ENCODE measurements at places on chromosomes 16 and 17. TPM values are rescaled to one million over a fixed set of nuclear protein-coding genes. Genes with fewer than 3 reads are reported as not detected.

GRCh38 chr17:77429969-77430752 is 289.4 kb downstream of the SEC14L1 start:
- peak; percentile 92 for DNase-seq

- DNase-seq: no peak
These were observed 37.9 kb downstream of the LYRM1 start for GRCh38 chr16:20938426-20938825.

Gene TUBG2
- 14.4 TPM for total RNA-seq

DNA sequence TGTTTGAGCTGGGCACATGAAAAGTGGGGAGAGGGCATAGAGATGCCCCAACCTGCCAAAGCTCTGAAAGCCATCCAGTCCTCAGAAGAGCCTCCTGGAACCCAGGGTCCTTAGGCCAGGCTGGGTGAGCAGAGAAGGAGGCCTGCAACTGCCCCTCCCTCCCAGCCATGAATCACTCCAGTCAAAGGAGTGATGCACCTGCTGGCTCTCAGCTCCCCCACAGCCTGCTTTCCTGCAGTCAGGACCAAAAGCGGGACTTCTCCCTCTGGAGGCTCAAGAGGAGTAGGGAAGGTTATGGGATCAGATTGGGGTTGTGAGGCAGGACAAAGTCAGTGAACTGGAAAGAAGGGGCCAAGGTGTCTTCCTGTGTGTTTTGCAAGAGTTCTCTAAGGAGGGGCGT is 145.6 kb downstream of the TMEM132E start:
- no peak for DNase-seq

Gene NXPH3
- total RNA-seq: 4.4 TPM

Gene DDX42
- 58.0 TPM for total RNA-seq
